ENCODE measurements at places on chromosomes 3 and 15.

DNA sequence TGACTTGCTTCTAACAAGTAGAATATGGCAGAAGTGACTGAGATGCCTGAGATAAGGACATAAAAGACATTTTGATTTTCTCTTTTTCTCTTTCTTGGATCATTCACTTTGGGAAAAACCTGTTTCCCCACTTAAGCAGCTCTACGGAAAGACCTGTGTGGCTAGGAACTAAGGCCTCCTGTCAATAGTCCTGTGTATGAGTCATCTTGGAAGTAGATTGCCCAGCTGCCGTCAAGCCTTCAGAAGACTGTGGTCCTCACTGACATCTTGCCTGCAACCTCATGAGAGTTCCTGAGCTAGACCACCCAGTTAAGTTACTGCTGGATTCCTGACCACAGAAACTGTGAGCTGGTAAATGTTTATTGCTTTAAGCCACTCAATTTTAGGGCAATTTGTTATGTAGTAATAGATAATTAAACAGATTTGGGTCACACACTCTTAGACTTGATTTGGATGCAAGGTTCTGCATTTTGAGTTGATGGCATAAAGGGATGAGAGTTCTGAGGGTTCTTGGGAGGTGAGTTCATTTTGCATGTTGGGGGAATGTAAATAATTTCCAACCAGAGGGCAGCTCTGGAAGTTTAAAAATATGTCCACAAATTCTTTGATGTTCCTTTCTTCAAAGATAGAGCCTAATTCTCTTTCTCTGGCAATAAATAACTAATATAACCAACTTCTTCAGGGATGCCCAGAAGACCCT, 229.2 kb downstream of the SQOR start:
- no peak for DNase-seq

- no peak for DNase-seq
Measured at GRCh38 chr15:56038015-56038414, 44.6 kb upstream of the NEDD4 start.

GRCh38 chr15:84811828-84812227, 5.3 kb upstream of the ALPK3 start:
- DNase-seq, result no peak

GRCh38 chr3:24500806-24501205, 6.2 kb upstream of the THRB start:
- no peak for DNase-seq

DNA sequence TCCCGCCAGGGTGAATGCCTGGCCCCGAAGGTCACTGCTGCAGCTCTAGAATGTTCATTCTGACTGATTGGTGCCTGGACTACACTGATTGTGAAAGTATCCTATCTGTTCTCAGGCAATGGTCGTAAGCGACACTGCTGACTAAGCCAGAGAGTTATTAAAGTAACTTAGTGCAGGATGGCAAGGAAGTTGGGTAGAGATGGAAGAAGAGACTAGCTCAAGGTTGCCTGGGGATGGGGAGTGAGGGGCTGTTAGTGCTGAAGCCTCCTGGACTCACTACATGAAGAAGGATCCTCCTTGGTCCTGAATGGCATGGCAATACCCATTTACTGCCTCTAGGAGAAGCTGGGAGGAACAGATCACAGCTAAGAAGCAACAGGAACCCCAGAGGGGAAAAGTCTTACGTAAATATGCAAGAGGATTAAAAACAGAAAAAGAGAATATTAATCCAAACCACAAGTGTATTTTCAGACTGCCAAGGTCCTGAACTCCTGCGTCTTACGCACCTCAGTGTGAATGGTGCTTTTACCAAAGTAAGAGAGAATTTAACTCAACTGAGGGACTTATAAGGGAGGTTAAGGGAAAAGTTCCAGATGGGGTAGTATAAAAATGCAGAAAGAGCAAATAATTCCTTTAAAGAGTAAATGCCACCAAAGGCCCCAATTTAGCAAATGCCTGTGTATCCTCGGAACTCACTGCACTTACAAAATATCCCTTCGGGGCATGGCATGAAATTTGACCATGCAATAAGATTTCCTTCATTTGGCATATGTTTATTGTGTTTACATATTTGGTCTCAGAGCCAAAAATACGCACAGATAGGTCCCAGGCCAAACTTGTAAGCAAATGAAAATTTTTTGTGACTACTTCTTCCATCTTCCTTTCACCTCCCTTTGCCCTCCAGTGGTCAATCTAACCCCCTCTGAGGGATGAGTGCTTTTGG, 64.0 kb upstream of the DGKG start:
- DNase-seq, result no peak

DNA sequence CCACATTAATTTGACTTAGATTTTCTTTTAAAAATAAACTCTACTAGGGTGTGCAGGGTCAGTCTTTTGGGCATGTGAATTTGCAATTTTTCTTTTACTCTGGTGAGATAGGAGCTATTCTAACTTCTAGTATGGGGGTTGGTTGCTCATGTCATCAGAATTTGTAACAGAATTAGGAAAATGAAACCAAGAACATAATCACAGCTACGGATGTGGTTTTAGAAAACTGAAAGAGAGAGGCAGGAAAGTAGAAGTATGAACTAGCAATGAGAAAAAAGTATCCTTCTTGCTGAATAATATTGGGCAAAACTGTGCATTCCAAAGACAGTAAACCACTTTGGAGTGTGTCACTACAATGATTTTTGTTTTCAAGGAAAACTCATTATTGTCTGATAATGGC, 43.3 kb downstream of the ADPGK start:
- DNase-seq, result no peak

GRCh38 chr3:72820415-72820814, 27.8 kb downstream of the SHQ1 start:
- DNase-seq, result no peak

DNA sequence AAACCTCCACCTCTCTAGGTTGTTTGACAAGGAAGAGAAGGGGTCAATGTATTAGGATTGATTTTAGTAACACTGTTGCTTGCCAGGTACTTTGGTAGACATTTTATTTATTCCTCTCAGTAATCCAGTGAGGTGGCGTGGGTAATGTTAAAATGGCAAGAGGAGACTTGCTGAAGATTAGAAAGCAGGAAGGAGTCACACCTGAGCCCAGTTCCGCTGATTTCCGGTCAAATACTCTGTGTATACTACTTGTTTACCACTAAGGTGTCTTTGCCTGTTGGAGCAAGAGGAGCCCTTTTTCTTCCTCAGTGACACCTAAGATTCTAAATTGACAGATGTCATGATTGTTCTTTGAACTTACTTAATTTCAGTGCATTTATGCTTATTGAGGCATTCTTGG, 1.7 kb downstream of the OXNAD1 start:
- DNase-seq, result no peak

GRCh38 chr15:89828281-89829145, 13.9 kb upstream of the ANPEP start:
- no peak for DNase-seq

GRCh38 chr3:58161435-58162398, 49.1 kb downstream of the DNASE1L3 start:
- DNase-seq, result no peak

DNA sequence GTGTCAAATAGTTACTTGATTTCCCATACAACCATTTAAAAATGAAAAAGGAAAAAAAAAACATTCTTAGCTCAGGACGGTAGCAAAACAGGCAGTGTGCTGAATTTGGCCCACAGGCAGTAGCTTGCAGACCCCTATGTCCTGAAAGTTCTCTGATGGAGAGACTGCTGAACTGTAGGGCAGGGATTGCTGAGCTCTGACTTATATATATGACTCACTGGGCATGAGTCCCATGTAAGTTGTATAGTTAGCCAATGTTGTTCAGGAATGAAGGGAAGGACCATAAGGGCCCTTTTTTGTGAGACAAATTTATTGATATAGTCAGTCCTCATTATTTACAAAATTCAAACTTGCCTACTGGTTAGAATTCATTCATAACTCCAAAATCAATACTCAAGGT, 36.9 kb upstream of the FRMD4B start:
- DNase-seq, result no peak

- no peak for DNase-seq
Measured at GRCh38 chr3:183394150-183394549, 34.3 kb downstream of the MCF2L2 start.

DNA sequence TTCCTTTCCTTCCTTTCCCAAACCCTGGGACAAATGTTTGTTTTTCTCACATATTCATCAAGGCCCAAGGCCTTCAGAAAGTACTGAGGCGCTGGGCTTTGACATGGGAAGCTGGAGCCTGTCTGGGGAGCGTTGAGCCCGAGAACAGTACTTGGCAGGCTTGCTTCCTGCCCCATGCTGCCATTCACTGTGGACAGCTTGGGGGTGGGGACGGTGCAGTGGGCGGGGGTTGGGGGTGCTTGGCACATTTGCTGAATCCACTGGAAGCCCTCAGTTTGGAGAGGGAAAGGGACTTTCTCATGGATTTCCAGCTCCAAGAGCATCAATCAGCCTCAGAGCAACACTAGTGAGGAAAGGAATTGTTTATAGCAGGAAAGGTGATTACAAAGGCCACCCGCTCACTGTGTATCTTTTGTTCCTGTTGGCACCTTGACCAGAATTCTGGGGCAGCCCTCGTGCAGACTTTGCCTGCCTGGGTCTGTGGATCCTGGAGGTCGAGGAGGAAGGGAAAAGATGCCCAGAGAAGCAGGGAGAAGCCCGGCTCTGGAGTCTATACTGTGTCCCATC, 199.8 kb upstream of the RGMA start:
- DNase-seq, result no peak

- no peak for DNase-seq
Measured at GRCh38 chr15:57229051-57229450, 147.3 kb upstream of the CGNL1 start.

DNA sequence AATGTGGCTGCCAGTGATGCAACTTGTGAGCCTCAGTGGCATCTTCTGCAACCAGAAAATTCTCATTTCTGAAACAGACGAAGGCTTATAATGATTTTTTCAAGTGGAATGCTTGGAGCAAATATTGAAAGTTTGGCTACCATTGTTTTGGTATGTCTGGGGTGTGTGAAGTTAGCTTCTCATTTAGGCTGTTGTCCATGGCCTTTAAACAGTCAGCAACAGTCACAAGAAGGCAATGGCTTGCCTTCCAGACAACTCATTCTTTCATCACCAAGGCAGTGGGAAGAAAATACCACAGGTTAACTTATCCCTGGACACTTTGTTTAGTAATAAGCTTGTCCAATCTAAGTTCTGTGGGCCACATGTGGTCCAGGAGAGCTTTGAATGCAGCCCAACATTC, 4.7 kb upstream of the BNC1 start:
- no peak for DNase-seq

DNA sequence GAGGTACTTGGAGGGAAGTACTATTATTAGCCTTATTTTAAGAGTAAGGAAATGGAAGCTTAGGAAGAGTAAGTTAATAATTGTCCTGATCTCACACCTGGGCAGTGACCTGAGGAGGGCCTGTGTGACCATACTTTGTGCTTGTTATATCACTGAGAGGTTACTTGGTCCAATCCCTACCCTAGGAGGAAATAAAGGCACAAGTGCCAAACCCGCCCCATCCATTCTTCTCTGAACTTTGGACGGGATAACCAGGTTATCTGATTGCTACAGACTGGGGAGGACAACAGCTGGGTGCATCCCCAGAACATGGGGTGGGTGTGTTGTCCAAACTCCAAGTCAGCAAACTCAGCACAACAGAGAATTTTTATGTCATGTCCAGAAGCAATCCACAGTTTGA, 77.7 kb upstream of the NR2E3 start:
- DNase-seq, result no peak

- no peak for DNase-seq
Measured at GRCh38 chr3:81758275-81758674, 3.2 kb downstream of the GBE1 start.

DNA sequence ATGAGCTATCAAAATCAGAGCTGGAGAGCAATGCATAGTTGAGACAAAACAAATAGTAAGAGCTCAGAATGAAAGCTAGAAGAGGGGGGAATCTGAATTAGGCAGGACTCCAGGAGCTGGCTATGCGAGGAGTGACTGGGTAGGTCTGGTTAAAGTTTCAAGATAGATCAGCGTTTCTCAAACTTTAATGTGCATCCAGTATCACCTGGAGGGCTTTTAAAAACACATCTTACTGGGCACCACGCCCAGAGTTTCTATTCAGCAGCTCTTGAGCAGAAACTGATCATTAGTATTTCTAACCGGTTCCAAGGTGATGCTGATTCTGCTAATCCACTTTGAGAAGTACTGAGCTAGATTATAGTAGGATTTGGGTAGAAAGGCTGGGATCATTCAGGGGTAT, 96.2 kb upstream of the ACP3 start:
- no peak for DNase-seq

- no peak for DNase-seq
Measured at GRCh38 chr3:129554356-129555152, 11.6 kb downstream of the H1-8 start.

DNA sequence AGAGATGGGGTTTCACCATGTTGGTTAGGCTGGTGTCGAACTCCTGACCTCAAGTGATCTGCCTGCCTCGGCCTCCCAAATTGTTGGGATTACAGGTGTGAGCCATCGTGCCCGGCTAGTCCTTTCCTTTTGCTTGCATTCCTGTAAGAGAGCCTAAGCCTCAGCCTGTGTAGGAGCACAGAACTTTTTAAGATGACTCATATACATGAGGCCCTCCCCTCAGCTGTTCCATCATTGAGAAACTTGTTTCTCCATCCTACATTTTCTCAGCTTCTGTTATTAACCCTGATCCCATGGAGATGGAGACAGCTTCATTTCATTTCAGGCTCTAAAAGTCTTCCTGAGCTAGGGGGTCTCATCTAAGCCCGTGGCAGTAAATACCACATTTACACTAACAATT, 123.3 kb downstream of the PLOD2 start:
- DNase-seq, result no peak

GRCh38 chr3:38000965-38001455, 10.4 kb downstream of the VILL start:
- DNase-seq, result no peak

DNA sequence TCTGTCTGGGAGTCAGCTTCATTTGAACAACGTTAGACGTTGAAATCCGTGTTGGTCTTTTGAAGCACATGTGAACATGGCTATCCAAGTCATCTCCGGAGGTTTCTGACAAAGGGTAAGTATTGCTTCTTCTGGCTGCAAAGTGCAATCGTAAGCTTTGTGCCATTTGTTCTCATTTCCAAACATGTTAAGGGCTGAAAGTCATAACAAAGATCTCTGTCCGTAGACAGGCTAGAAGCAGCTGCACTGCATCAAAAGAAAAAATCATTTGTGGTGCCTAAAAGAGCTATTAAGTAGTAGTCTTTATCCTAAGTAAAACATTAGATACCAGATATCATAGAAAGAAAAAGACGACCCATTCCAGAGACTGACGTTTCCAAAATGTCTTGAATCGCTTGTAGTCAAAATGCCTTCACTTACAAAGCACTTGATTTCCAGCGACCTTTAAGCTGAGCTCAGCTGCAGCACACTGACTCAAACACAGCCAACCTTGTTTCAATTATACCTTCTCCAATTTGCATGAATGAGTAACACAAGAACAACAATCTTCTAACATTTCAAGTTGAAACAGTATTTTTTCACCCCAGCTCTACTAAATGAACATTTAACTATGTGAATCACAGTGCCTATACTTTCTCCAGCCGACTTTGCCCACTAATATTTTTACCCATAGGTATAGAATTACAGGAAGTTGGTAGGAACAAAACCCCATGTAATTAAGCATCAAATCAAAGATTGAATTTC, 76.6 kb downstream of the NEDD4 start:
- no peak for DNase-seq
